Endothelial cell (in vitro differentiated cells): ENCODE measurements at places on chromosomes 2 and 18.
A peak's percentile ranks its signal among the peaks of the same experiment; 100 is the strongest.

GRCh38 chr18:13835202-13835601, 11.3 kb downstream of the MC5R start:
- H3K36me3 ChIP-seq = no peaks in the 10 kb centered on the region
- no peaks in the 10 kb centered on the region for H3K4me1 ChIP-seq
- H3K27ac ChIP-seq = no peak overlapping the region
- DNase-seq = no peak
- H3K27me3 ChIP-seq = peaks cover 4% of the 10 kb centered on the region

DNA sequence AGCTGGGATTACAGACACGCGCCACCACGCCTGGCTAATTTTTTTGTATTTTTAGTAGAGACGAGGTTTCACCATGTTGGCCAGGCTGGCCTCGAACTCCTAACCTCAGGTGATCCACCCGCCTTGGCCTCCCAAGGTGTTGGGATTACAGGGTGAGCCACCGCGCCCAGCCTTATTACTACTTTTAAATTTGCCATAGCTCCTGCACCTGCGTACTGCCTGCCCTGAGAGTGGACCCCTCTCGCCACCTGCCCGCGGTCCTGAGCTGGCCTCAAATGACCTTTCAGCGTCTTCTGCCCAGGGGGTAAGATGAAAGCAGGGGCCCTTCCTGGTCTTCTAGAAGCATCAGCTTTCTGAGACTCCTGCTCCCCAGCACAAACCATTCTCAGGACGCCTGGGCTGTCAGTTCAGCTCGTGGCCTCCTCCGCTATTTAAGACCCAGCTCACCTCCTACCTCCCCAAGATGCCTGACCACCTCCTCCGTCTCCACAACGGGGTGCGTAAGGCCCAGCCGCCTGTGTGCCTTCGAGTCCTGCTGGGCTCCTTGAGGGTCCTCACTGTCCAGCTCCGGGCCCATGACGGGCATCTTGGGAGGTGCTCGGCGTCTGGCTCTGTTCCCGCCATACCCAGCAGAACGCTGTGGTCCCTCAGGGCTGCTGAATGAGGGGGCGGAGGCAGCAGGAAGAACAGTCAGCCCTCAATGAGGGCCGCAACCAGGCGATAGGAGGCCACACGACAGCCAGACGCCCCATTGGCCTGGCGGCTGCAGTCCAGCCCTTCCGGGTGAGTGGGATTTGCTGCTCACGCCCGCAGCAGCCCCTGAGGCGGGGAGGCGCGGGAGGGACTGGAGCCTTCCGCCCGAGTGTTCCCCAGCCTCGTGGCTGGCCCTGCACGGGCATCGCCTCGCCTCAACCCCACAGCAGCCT, 266.6 kb downstream of the TFCP2L1 start:
- no peak overlapping the region for H3K4me3 ChIP-seq
- H3K4me1 ChIP-seq = no peaks in the 10 kb centered on the region
- DNase-seq = no peak
- H3K36me3 ChIP-seq = no peaks in the 10 kb centered on the region
- peaks cover 4% of the 10 kb centered on the region for H3K27me3 ChIP-seq
- H3K27ac ChIP-seq = no peak overlapping the region

- no peak overlapping the region for H3K4me3 ChIP-seq
- no peak for DNase-seq
- H3K4me1 ChIP-seq = no peaks in the 10 kb centered on the region
- peaks cover 8% of the 10 kb centered on the region for H3K36me3 ChIP-seq
Measured at GRCh38 chr18:27164905-27165304, 20.2 kb downstream of the CHST9 start.

GRCh38 chr2:7523481-7524120, 606.4 kb downstream of the RNF144A start:
- no peaks in the 10 kb centered on the region for H3K4me1 ChIP-seq
- H3K4me3 ChIP-seq = no peak overlapping the region
- no peaks in the 10 kb centered on the region for H3K36me3 ChIP-seq
- H3K27ac ChIP-seq = no peak overlapping the region
- H3K27me3 ChIP-seq = no peaks in the 10 kb centered on the region

DNA sequence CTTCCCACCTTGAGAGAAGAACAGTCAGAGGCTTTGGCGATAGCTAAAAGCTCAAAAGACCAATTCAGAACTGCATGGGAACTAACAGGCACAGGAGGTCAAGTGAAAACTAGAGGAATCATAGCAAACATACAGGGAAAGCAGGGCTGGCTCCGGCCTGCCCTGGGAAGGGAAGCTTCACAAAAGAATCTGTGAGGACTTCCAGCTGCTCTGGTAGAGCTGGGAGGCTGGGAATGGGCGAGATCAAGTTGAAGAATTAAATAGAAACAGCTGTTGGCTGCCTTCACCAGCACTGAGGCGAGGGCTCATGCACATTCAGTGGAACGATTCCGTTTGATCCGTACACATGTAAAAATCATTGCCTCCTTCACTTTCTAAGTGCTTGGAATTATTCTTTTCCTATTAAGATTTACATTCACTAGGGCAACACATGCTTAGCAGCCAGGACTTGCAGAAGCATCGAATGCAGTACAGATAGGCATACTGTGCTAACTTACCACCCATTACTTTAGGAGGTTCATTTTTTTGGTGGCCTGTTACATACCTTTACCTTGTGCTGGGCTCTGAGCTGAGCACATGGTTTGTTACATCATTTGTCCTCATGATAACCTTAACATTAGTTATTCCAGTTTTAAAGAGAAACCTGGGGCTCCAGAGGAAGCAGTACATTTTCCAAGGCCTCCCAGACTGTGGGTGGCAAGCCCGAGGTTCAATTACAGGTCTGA, 125.4 kb upstream of the RNF152 start:
- no peaks in the 10 kb centered on the region for H3K27me3 ChIP-seq
- DNase-seq = no peak
- peak overlapping the region; percentile 23 for H3K27ac ChIP-seq

DNA sequence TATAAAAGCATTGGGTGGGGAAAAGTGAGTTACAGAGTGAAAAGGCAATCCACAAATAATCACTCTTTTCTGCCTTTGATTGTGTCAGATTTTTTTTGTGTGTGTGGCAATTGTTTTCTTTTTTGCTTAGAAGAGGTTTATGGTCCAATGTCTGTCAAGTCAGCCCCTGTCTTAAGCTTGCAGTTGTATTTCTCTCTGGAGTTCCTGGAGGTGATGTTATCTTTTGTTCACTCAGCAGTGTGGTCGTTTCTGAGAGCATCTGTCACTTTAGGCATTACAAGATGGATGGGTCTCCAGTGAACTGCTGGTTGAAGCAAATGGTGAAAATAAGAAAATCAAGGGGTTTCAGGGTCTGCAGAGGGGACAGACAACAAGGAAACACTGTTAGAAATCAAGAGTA, 121.3 kb downstream of the GREB1L start:
- H3K4me1 ChIP-seq = peaks cover 12% of the 10 kb centered on the region
- H3K27me3 ChIP-seq = peaks cover 2% of the 10 kb centered on the region
- peaks cover 4% of the 10 kb centered on the region for H3K36me3 ChIP-seq
- H3K4me3 ChIP-seq = no peak overlapping the region
- DNase-seq = no peak
- H3K27ac ChIP-seq = no peak overlapping the region

DNA sequence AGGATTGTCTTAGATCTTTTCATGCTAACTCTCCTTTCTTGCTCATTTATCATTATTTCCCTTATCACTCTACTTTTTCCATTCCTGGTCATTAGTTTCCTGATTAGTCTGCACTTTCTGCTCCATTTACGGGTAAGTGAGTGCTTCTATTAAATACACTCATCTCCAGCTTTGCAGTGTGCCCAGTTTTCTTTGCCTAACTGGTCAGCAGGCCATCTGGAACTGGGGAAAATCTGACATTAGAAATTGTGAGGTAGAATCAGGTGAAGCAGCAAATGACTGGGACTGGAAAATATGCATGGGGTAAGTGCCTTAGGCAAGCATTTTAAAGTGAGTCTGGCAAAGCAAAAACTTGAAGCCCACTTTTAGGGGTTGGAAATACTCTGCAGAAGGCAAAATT, 29.2 kb downstream of the G6PC2 start:
- H3K27me3 ChIP-seq = no peaks in the 10 kb centered on the region
- H3K27ac ChIP-seq = no peak overlapping the region

GRCh38 chr2:46848447-46848846, 67.2 kb downstream of the MCFD2 start:
- no peak overlapping the region for H3K27ac ChIP-seq
- no peak overlapping the region for H3K4me3 ChIP-seq
- no peaks in the 10 kb centered on the region for H3K27me3 ChIP-seq
- DNase-seq = no peak
- H3K4me1 ChIP-seq = peaks cover 23% of the 10 kb centered on the region

DNA sequence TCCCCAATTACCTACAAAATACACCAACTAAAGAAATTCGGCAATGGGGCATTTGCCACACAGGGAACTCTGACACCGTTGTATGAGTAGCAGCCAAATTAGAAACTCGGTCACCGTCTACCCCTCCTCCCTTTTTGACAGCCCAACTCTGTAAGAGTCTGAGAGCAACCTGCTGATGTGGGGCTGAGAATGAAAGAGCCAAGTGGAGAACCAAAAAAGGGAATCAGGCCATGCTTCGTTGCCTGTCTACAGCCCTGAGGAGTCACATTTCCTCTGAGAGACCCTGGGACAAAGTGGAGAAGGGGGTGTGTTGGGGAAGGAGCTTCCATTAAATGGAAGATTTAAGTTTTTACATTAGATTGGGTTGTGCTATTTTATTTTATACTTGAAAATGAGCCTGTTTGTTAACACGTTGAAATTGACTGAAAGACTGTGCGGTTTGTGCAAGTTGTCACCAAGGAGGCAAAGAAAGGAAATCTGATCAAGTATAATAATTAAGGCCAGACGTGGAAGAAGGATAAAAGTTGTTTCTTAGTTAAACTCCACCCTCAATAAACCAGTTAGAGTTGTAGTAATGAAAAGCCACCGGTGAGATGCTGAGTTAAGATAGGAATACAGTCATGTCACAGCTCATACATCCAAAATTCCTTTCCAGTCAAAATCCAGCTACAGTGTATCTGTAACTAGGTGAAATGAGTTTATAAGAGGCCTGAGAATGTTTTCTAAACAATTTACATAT, 131.7 kb upstream of the CREB1 start:
- no peak overlapping the region for H3K27ac ChIP-seq
- no peaks in the 10 kb centered on the region for H3K36me3 ChIP-seq
- no peak overlapping the region for H3K4me3 ChIP-seq

GRCh38 chr18:77676910-77677309, 427.3 kb downstream of the GALR1 start:
- no peak overlapping the region for H3K27ac ChIP-seq
- peaks cover 22% of the 10 kb centered on the region for H3K4me1 ChIP-seq
- no peak overlapping the region for H3K4me3 ChIP-seq
- DNase-seq = peak; percentile 24
- peaks cover 4% of the 10 kb centered on the region for H3K36me3 ChIP-seq

DNA sequence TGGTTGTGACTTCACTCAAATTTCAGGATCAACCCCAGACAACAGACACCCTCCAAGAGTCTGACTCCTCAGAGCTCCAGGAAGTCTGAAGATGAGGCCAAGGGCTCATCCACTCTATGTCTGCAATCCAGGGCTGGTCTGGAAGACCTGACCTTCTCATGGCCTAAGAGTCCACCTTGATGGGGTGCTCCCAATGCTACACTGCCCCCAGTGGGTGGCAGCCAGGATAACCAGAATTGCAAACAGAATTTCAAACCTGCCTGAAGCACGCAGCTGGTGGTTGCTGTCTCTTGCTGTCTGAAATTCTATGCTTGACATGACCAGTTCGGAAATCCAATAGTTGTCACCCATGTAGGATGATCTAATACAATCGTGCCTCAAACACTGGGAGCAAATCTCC, 96.0 kb downstream of the UXS1 start:
- DNase-seq = peak; percentile 31
- no peak overlapping the region for H3K4me3 ChIP-seq
- H3K4me1 ChIP-seq = peaks cover 20% of the 10 kb centered on the region
- peak overlapping the region; percentile 30 for H3K27ac ChIP-seq

DNA sequence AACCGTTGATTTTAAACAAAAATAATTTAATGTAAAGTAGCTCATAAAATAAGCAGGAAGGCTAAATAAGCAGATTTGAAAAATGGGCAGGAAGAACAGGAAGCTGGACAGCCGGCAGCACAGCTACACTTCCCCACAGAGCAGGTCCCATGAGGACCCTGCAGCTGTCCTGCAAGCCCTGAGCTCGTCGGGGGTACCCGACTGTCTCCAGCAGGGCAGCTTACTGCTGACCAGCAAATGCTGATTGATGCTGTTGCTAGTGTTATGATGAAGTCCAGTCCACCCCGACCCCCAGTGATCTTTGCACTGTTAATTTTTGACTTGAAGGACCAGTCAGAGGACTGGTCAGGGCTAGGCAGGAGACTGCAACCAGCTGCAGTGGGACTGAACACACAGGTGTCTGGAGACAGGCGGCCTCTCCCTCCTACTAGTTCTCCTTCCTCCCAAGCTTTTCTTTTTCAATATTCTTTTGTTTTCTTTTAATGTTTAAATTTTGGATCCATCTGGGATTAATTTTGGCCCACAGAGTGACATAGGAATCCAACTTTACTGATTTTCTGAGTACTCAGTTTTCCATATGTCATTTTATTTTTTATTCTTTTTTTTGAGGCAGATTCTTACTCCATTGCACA, 27.7 kb downstream of the POLE4 start:
- H3K27me3 ChIP-seq = peaks cover 2% of the 10 kb centered on the region
- H3K27ac ChIP-seq = no peak overlapping the region
- H3K36me3 ChIP-seq = no peaks in the 10 kb centered on the region
- no peak for DNase-seq

DNA sequence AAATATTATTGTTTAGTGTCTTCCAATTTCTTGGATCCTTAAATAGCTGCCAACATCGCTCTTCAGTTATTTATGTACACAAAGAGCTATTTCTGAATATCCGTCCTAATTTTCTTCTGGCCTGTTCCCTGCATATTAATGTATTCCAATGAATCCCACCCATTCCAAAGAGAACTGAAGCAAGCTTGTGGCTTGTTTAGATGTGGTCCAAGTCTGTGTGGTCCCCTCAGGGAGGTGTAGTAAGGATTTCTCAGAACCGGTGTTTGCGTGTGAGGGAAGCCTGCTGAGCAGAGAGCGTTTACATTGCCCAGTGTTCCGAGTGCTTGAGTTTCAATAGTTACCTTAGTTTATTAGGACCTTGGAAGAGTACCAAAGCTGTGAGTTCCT, 25.1 kb upstream of the IL1R1 start:
- H3K36me3 ChIP-seq = no peaks in the 10 kb centered on the region
- no peak for DNase-seq
- peaks cover 7% of the 10 kb centered on the region for H3K4me1 ChIP-seq
- no peak overlapping the region for H3K4me3 ChIP-seq

- no peak overlapping the region for H3K27ac ChIP-seq
- DNase-seq = no peak
- H3K36me3 ChIP-seq = no peaks in the 10 kb centered on the region
- peaks cover 2% of the 10 kb centered on the region for H3K27me3 ChIP-seq
- H3K4me3 ChIP-seq = no peak overlapping the region
Measured at GRCh38 chr2:165584126-165584654, 114.7 kb downstream of the CSRNP3 start.

DNA sequence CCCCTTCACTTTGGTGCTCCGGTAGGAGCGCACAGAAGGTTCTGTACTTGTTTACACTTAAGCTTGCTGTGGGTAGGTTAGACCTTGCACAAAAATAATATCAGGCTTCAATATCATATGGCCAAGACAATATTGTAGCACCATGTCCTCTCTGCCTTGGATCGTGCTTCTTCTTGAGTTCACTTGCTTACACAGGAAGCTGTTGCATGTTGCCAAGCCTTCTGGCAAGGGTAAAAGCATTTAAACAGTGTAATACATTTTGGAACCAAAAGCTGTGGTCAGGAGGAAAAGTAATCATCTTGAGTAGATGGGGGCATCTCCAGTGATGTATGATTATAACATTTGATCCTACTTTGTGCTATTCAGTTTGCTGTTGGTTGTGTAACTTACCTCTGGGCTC, 197.5 kb downstream of the LTBP1 start:
- H3K27ac ChIP-seq = no peak overlapping the region
- no peak overlapping the region for H3K4me3 ChIP-seq
- peaks cover 3% of the 10 kb centered on the region for H3K4me1 ChIP-seq
- no peak for DNase-seq
- peaks cover 34% of the 10 kb centered on the region for H3K36me3 ChIP-seq
- peaks cover 14% of the 10 kb centered on the region for H3K27me3 ChIP-seq
